Gastrocnemius medialis (tissue), 4 donors: ENCODE measurements at places on chromosomes 4 and X.

DNA sequence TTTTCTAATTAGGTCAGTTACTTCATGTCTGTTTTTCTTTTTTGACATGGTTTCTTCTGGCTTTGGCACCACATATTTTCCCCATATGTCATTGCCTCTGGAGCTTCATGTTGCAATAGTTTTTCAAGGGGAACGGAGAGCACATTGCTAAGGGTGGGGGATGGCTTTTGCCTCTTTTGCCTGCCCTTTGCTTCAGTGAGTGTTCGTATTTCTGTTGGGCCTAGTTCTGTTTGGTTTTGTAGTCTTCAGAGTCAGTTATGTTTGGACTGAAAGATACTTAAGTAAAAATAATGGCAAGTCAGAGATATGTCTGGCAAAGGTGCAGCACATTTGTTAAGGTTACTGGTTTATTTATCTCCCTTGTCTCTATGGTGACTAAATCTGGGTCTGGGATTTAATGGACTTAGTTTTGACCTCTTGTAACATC lies 29.1 kb downstream of the FHL1 start:
- DNase-seq = no peak

GRCh38 chr4:158826882-158827281 lies 58.1 kb downstream of the FNIP2 start:
- DNase-seq = no peak

DNA sequence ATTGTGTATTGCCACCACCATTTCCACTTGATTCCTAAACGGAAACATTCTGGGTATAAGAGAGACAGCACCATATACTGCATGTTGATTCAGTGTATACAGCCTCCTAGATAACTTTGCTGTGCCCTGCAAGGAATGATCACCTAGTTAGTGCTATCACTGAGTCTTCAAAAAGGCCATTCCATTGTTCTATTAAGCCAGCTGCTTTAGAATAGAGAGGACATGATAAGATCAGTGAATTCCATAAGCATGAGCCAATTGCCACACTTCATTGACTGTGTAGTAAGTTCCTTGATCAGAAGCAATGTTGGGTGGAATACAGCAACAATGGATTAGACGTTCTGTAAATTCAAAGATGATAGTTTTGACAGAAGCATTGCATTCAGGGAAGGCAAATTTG lies 1047.3 kb downstream of the PCDH18 start:
- DNase-seq = no peak

DNA sequence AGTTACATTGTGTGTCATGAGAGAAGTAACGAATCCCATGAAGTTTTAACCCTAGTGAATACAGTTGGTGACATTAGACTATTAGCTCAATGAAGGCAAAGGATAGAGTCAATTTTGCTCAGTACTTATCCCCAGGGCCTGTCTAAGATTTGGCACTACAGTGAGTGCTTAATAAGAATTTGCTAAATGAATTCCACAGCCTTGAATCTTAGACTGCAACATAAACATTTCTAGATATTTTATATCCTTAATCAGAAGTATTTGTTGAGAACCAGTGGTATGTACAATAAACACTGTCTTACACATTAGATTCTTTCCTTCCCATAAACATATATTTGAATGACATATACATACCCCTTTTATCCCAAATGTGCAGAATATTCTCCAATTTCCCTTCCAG lies 223.0 kb downstream of the NSUN7 start:
- no peak for DNase-seq

GRCh38 chr4:129344058-129344457 lies 248.1 kb downstream of the C4orf33 start:
- DNase-seq = no peak

GRCh38 chr4:76699751-76700310 lies 198.1 kb downstream of the SOWAHB start:
- no peak for DNase-seq
